ENCODE measurements at places on chromosomes 2 and 18.

- no peak for DNase-seq
Observed at GRCh38 chr2:25491966-25492532, 150.3 kb upstream of the DNMT3A start.

DNA sequence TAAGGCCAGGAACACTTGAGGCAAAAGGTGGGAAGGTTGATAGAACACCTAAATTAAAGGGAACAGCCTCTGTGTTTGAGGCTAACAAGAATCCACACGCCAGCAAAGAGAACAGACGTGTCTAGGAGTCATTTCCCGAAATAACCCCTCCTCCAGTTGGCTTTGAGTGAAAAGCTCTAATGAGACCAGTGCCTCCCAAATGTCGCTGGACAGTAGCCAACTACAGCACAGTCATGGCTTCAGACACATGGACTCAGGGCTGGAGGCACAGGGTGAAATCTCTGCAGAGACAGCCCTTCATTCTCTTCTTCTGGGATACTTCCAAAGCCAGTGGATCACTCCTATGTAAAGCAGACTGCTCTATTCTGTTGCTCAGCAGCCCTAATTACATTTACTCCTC lies 49.6 kb downstream of the SOWAHC start:
- DNase-seq, result no peak

GRCh38 chr2:110770404-110770958 lies 38.1 kb downstream of the ACOXL start:
- DNase-seq, result no peak

GRCh38 chr2:37898448-37898847 lies 26.6 kb upstream of the RMDN2 start:
- DNase-seq, result no peak

GRCh38 chr2:56801770-56802169 lies 618.0 kb downstream of the CCDC85A start:
- no peak for DNase-seq

- DNase-seq, result no peak
Observed at GRCh38 chr2:50143822-50144575, 887.9 kb downstream of the NRXN1 start.

DNA sequence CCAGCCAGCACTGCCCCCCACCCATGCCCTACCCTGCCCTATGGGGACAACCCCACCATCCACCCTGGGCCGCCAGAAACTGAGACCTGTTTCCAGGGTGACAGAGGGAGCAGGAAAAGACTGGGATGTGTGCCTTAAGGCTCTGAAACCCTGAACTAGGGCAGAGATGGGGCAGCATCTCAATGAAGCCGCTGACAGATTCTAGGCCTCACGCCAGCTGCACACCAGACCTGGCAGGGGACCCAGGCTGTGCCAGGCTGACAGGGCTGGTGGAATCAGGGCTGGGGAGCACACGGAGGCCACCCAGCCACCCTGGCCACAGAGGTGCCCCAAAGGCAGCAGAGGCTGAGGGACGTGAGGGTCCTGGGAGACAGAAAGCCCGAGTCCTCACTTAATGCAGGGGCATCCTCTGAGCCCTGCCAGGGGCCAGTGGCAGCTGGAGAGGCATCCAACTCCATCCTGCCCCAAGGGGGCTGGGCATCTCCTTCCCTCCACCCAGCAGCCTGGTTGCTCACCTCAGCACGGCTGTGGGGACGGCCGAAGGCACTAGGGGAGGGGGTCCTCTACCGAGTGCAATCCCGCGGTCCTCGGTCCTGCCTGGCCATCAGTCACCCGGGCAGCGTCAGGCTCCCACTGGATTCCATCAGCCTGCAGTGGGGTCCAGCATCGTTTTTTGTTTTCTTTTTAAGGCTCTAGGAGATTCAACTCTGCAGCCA lies 169.2 kb downstream of the ZFP36L2 start:
- no peak for DNase-seq

DNA sequence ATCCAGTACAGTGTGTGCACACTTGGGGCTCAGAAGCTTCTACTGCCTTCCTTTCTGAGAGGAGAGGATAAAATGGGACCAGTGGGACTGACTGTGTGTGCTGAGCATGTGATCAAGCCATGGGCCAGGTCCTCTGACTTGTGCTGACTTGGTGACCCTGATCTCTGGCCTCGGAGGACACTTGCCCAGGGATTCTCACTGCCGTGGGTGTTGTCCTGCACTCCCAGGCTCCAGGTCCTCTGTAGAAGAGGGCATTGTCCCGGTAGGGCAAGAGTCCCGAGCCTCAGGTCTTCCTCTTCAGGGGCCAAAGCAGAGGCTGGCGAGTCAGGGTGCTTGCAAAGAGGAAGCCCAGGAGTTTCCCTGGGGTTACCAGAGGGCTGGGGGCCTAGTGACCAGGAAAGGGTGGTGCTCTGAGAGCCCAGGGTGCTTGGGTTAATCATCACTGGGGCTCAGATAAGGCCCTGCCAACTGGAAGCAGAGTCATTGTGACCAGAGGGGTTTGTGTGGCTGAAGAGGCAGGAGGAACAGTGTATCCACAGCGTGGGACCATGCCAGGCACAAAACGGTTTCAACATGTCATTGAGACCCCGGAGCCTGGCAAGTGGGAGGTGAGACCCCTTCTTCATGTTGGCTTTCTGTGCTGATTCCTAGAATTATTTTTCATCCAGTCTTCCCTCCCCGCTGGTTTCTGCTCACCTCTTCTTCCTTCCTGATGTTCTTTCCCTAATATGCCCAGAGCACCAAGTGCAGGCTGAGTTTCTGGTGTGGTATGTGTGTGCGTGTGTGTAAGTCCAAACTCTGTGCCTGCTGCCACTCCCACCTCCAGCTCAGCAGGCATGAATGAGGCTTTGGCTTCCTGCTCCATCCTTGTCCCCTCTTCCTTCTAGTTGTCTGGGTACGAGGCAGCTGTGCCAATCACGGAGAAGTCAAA lies at the start of gene GCKR:
GCKR (plus strand) TSS at position 483 of the 931 bp plus-strand sequence; CDS start at position 549, 66 bp downstream.
- DNase-seq, result no peak

GRCh38 chr18:50398947-50399346 lies 24.1 kb downstream of the SKA1 start:
- no peak for DNase-seq

GRCh38 chr2:196591004-196591403 lies 48.5 kb upstream of the CCDC150 start:
- DNase-seq, result no peak

DNA sequence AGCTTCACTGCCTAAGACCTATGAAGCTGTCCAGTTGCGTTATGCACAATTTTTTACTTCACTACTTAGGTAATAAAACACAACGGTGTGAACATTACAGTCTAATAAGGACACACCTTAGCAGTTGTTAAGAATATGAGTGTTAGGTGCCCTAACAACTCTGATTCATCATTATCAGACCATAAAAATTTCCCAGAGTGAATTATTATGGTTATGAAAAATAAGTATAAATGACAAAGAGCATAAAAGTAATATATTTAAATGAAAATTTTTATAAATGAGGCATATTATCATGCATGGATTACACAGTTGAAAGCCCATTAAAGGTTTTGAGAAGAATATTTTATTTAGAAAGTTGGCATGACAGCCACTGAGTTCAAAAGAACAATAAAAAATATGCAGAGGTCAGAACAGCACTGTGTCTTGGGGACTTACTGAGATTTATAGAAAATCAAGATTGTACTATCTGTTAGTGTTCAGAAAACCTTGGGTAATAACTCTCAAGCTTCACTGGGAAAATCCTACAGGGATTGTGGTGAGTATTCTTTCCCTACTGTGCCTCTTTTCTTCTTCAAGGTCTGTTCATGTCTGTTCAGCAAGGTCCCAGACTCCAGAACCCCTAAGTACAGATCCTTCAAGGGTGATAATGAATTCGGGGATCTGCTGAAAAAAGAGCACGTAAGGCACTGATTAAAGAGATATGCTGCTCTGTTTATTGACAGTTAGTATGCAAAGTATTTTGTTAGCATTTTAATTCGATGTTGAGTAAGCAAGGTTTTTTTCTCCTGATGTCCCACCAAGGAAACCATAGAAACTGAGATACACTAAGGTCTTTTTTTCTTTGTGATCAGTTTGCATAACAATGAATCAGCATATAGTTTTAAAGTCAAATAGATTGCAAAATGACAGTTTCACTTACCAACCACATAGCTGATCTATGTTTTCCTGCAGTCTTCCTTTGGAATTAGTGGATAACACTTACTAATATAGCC lies 250.0 kb downstream of the DSEL start:
- DNase-seq, result no peak

DNA sequence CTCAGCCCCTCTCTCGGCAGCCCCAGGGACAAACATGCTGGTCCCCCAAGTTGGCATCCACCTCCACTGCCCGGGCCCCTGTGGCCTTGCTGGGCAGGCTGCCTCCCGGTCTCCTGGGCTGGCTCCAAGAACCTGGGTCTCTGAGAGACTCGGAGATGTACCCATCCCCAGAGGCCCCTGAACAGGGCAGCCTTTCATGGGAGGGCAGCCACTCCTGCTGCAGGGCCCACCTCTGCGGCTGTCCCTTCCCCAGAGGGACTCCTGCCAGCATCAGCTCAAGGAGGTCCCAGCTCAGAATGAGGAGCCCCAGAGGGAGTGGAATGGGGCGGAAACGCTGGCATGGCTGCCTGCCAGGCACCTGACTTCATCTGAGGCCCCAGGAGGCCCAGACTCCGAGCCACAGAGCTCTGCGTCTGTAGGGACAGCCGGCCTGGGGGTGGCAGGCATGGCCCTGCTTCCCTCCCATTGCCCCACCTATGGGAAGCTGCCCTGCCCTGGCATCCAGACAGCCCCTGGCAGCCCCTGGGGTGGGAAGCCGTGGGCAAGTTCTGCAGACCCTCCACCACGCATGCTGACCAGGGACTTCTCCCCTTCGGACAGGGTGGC lies 857 bp upstream of the CROCC2 start:
- DNase-seq, result no peak

GRCh38 chr2:160465002-160465401 lies 28.6 kb downstream of the RBMS1 start:
- no peak for DNase-seq

DNA sequence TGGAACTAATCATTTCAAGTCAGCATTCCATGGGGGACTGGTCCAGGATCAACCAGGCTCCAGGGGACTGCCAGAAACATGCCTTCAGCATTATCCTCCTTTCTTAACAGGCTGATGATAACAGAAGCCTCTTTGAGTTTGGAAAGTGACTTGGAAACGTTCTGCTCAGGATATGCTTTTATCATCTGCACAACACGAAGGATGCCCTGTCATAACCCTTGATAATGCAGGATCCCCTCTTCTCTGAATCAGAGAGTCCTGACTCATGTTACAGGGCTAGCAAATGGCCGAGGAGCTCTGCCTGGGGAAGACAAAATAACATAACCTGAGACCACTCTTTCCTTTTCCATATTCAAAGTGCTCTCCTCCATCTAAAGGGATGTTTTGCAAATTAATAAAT lies 6.7 kb downstream of the SCYGR3 start:
- no peak for DNase-seq

- no peak for DNase-seq
Observed at GRCh38 chr2:45595721-45596435, 15.2 kb downstream of the SRBD1 start.

DNA sequence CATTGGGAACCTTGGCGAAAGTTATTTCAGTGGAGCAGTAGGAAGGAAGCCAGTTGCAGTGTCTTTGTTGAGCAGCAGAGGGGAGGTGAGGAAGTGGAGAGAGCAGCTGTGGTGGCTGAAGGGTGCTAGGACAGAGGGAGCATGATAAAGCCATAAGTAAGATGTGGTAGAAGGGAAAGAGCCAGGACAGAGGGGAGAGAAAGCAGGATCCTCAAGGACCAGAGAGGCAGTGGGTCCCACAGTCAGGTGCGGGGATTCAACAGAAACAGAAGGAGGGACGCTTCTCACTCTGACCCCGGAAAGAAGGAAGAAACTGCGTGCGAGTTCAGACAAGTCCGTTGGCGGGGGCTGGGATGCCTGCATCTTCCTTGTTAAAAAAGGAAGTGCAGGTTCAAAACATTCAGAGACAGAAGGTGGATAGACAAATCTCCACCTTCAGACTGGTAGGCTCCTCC lies at the start of gene CXCR2:
CXCR2 (plus strand) TSS at position 403 of the 455 bp plus-strand sequence. CDS start 8,774 bp downstream, outside the sequence.
- DNase-seq, result no peak

DNA sequence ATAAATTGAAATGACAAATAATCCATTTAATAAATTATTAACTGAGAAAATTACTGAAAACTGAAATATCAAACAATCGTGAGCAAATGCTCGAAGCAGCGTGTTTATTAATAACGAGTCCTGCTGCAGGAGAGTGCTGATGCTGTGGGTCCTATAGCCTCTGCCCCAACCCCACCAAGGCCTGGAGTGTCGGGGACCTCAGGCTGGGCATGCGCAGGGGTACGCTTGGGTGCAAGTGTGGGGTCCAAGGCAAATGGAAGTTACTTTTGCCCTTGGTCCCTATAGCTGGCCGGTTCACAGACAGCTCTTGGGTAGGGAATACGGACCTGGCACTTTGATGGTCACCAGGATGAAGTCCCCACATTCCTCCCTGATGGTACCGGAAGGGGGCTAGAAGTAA lies 43.3 kb upstream of the CELF4 start:
- DNase-seq, result no peak

- DNase-seq, result no peak
Observed at GRCh38 chr2:69580486-69580885, 63.1 kb downstream of the AAK1 start.

- no peak for DNase-seq
Observed at GRCh38 chr2:44389895-44390294, 28.1 kb downstream of the CAMKMT start.

DNA sequence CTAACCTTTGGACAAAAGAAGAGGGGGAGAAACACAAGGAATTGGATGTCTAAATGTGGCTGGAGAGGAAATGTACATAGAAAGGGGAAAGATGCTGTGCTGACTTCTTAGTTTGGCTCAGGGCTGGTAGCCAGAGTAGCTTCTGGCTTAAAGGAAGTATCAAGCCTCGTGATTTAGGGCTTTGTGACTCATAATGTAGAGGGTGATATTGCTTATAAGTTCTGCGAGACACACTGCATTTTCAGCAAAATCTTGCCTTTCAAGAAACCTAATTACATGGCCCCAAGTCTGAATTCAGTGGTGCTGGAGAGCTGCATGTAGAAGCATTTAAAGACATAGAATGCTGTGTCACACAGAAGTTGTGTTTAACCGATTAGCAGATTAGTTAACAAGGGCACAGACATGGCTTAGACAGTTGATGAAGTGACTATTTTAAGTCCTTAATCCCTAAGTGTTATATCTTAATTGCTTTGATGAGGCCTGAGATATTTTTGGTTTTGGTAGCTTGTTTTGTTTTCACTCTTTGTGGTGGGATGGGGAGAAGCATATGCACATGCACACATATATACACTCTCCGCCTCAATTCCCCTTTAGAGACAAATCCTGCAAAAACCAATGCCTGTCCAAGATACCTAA lies 66.4 kb downstream of the EPAS1 start:
- no peak for DNase-seq

DNA sequence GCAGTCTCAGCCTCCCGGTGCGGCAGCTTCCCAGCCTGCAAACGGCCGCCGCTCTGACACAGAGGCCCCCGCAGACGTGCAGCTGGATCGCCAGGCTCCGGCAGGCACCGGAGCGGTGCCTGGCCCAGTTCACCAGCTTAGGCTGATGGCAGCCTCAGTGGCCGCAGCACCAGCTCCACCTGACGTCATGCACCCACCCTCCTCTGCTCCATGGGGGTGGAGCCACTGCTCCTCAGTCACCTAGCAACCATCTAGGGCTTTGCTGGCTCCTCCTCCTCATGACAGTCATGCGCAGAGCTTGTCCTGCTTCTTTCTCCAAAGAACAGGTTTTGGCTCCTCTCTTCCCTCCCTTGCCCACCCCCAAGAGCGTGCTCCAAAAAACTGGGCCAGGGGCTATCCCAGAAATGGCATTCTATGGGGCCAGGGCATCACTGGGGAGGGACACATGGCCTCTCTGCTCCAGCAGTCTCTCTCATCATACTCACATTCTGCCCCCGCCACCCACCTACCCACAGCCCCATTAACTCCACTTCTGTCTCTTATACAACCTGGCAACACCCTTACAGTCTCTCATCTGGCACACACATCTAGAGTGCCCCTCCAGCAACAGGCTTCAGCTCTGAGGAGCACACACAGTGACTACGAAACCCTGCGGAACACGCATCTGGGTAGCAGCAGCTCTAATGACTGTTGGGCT lies 5.5 kb downstream of the DCTN1 start:
- no peak for DNase-seq
